ENCODE measurements at places on chromosomes 6 and 20.

GRCh38 chr20:37311710-37312355 is 22.4 kb downstream of the MANBAL start:
- DNase-seq, result no peak

DNA sequence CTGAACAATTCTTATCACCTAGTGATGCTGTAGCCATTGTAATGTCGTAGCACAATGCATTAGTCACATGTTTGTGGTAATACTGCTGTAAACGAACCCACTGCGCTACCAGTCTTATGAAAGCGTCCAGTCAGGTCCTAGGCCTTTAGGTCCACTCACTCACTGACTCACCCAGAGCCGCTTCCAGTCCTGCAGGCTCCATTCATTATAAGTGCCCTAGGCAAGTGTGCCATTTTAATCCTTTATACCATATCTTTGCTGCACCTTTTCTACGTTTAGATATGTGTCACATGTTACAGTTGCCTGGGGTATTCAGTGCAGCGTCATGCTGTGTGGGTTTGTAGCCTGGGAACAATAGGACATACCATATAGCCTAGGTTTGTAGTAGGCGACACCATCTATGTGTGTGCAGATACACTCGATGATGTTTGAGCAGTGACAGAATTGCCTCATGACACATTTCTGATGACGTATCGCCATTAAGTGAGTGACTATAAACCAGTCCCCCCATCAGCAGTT is 15.4 kb downstream of the IGF2R start:
- DNase-seq, result no peak

- DNase-seq, result peak; percentile 49
Measured at GRCh38 chr20:59455402-59456341, 148.7 kb upstream of the PHACTR3 start.

DNA sequence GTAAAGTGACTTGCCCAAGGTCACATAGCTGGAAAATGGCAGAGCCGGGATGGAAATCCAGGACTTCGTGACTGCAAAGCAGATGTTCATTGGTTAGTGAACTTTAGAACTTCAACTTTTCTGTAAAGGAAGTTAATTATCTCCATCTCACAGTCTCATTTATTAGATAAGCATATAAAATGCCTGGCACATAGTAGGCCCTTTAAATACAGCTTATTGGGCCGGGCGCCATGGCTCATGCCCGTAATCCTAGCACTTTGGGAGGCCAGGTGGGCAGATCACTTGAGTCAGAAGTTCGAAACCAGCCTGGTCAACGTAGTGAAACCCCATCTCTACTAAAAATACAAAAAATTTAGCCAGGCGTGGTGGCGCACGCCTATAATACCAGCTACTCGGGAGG is 1.7 kb upstream of the MMP9 start:
- DNase-seq, result no peak

GRCh38 chr20:5658912-5659345 is 91.3 kb upstream of the SHLD1 start:
- no peak for DNase-seq

Data from HEK293T (cell line).